ENCODE measurements at places on chromosomes 2 and 18. TPM values are rescaled to one million over a fixed set of nuclear protein-coding genes. Genes with fewer than 3 reads are reported as not detected.

Gene FOXI3
- total RNA-seq = not detected

Gene IL36A
- not detected for total RNA-seq

Gene CCDC178
- total RNA-seq = 3.2 TPM

Gene UGT1A4
- not detected for total RNA-seq

Gene CRYGC
- 1.3 TPM for total RNA-seq

Gene REG1B
- not detected for total RNA-seq

Gene AQP4
- 8.4 TPM for total RNA-seq

Gene TNP1
- total RNA-seq = not detected

Gene ANKRD30B
- not detected for total RNA-seq

Gene KCNE4
- total RNA-seq = 1.0 TPM

Gene APOB
- 0.91 TPM for total RNA-seq

GRCh38 chr2:25651066-25651465, 22.3 kb downstream of the DTNB start:
- DNase-seq = no peak

GRCh38 chr2:235430366-235431083, 63.3 kb upstream of the AGAP1 start:
- DNase-seq = no peak

DNA sequence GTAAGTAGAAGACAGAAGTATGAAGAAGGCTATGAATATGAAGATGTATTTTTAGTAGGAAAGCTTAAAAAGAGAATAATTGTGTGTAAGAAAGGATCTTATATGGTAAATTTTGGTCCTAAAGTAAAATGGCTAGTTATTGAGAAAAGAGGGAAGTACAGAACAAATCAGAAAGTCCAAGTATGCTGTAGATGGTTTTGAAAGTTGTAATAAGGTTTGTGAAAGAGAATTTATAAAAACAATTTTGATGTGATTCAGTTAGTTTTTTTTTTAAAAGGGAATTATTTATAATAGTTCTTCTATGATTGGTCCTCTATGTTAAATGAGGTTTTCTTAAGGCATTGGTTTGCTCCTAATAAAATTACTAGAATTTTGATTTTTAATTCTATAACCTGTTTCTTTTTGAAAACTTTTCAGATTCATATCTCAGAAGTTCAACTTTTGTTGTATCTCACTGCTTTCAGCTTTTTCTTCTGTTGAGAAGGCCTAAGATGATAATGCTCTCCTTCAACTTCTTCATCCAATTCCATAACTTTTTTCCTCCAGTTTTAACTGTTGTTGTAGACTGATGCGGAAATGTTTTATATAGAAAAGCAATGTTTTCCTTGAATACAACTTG, 322.7 kb downstream of the NOL4 start:
- DNase-seq = no peak

GRCh38 chr2:102185347-102185746, 1.5 kb upstream of the IL1RL2 start:
- no peak for DNase-seq

- no peak for DNase-seq
Observed at GRCh38 chr2:17661460-17661859, 92.2 kb downstream of the SMC6 start.

GRCh38 chr2:137842430-137842829, 121.8 kb upstream of the HNMT start:
- no peak for DNase-seq

DNA sequence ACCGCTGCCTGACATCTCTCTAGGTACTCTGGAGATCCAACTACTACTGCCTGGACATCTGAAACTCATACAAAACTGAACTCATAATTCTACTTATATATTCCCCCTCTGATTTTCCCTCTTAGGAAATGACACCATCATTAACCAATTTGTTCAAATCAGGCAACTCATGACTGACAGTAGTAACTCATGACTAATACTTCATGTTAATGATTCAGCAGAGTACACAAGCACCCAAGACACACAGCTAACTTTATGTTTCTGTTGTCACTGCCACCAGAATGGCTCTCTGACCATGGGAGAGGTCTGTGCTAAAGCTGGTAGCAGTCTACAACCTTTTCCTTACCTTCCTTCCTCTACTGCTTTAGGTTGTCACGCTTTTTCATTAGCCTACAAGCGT, 91.1 kb downstream of the ITSN2 start:
- no peak for DNase-seq

GRCh38 chr18:34223893-34224422, 755 bp downstream of the NOL4 start:
- DNase-seq = no peak

- no peak for DNase-seq
Observed at GRCh38 chr2:63408530-63408929, 179.7 kb downstream of the WDPCP start.

DNA sequence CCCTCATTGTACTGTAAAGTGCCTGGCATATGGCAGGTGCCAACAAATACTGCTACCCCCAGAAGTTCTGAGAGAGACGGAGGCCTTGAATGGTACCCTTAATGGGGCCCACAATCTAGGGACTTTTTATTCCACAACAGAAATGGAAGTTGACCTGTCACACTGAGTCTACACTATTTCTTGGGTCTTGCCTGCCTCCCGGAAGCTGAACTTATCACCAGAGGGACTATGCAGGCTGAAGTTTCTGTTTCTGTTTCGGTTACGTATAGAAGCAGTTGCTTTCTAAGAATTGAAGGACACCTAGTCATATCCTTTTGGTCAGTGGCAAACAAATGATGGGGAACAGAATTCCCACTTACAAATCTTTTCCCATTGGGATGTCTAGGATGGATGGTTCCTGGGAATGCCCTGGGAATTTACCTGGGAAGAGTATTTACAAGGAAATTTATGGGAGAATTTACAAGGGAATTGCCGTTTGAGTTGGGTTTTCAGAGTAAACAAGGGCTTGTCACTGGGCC, 74.2 kb downstream of the HS1BP3 start:
- DNase-seq = no peak

DNA sequence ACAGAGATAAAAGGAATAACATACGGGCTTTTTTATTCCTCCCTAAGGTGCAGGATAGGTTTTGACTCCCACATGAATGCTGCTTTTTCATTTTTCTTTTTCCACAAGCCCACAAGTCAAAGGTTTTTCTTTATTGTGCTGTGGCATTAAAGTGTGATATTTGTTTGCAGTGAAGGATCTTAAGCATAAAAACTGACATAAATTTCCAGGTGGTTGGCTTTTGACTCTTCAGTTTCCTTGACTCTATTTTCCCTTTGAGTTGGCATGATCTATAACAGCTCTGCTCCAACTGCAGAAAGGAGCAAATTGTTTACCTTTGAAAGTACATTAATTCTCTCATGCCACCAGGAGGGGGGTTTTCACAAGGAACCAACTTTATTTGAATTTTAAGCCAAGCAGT, 326.2 kb upstream of the FAM98A start:
- DNase-seq = no peak

DNA sequence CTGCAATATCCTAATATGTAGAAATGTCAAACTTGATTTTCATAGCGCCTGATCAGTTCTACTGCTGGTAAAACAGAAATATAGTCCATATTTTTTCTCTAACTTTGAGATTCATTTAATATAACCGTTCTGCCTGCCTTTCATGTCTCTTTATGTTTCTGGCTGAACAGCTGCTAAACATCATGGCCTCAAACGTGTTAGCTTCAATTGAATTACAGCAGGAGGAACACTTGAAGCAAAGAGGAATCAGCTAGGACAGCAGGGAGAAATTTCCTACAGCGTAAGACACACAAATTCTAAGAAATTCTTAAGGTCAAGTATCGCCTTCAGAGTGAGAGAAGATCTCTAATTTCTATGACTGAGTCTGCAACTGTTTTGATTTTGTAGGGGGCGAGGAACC, 433.2 kb downstream of the FBXO15 start:
- no peak for DNase-seq

DNA sequence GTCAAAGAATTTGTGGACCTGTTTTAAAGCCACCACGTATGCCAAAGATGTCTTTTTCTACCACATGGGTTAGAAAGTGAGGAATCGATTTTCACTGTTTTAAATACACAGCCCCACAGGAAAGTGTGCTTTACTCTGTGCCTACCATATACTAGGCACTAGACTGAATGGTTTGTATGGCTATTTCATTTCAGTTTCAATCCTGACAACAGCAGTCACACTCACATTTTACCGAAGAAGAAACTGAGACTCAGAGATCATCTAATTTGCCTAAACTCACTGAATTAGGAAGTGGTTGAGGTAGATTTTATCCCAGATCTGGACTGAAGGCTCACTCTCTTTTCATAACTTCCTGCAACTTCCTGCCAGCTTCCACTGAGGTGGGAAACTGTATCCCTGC, 176.4 kb downstream of the ALK start:
- no peak for DNase-seq

DNA sequence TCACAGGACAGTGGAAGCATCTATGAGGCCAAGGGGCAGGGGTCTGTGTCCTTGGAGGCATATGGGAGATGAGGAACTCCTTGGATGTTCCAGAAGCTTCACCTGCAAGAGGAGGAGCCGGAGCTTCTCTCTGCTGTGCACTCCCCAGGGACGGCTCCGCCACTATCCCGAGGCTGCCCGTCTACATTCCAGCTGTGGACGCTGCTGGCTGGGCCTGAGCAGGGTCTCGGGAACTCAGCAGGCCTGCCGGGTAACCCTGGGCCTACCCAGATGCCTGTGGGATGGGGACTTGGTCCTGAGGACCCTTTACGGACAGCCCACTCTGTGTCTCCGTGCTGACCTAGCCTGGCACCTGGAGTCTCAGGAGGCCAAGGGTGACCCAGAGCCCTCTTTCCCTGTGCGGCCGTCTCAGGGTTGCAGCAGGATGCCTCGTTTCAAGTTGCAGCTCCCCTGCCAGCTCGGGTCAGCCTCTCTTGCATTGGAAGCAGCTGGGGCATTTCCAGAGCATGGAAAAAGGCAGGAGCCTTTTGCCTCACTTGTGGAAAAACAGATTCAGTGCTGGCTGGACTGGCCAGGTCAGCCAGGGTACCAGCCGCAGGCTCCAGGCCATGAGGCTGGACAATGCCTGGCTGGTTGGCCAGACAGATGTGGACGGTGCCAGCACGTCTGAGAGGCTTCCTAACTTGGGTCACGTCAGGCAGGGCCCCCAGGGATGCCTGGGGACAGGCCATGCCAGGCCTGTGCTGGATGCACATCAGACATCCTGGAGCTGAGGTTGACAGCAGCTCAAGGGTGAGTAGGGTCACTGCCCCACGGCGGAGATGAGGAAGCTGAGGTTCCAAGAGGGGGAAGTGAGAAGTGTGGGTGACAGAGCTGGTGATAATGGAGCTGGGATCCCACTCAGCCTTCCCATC, 41.5 kb downstream of the SCTR start:
- DNase-seq = no peak

DNA sequence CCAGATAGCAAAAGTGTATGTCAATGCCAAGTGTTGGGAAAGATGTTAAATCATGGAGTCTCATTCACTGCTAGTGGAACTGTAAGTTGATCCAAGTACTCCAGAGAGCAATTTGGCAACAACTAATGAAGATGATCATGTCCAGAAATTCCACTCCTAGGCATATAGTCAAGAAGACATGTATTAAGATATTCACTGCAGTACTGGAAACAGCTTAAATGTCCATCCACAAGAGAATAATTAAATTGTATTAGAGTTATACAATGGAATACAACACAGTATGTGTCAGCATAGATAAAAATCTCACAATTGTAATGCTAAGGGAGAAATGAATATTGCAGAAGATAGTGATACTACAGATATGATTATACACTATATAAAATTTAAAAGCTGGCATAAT, 15.2 kb upstream of the LBH start:
- no peak for DNase-seq

DNA sequence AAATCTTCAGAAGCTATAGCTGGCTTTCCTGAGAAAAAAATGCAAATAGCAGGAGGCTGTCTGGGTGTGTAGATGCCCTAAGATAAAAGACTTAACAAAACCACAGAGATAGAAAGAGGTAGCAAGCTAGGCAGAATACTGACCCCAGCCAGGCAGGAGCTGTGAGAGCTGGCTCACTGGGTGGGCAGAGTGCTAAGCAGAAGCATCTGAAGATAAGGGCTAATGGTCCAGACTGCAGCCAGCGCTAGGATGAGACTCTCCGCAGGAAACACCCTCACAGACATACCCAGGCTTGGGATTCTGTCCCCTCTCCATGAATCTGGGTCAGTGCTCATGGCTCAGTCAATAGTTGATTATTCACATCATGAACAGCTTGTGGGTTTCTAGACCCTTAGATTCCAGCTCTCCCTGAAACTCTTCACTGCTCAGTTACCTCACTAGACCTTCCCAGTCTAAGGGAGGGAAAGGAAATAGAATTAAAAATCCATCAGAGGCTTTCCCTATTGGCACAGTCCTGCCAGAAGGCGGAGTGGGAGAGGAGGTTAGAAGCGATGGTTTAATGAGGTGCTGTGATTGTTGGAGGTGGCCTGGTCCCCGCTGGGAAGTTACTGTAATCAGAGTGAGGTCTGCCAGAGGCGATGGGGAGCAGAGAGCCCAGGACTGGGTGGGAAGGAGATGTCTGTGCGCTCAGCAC, 21.4 kb upstream of the CCBE1 start:
- DNase-seq = no peak

DNA sequence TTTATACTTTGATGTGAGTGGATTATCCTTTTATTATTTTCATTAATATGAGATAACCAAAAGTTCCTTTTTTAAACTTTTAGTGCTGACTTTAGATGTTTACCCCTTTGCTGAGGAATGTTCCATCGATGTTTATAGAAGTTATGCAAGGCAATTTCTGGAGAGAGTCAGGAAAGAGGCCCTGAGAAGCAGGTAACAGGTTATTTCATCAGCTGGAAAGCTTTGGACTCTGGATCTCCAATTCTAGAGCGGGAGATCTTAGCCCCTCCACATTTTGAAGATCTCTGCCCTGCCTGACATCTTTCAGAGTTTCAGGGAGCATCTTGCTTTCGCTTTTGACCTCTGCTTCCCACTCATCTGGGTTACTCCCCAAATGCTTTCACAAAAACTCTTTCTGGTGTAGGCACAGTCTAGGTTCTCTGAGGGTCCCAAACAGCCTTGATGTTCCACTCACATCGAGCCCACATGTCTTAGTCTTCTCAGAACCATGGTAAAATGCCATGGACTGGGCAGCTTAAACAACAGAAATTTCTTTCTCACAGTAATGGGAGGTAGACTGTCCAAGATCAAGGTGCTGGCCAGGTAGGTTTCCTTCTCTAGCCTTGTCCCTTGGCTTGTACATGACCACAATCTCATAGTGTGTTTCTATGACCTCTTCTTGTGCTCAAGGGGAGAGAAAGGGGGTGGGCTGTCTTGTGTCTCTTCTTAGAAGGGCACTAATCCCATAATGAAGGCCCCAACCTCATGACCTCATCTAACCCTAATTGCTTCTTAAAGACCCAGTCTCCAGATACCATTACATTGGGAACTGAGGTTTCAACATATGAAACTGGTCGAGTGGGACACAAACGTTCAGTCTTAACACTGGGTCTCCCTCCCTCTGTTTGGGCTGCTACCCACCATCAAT, 87.1 kb downstream of the DOK6 start:
- DNase-seq = no peak

- peak; percentile 70 for DNase-seq
Observed at GRCh38 chr2:177242121-177242987, 22.2 kb downstream of the NFE2L2 start.

DNA sequence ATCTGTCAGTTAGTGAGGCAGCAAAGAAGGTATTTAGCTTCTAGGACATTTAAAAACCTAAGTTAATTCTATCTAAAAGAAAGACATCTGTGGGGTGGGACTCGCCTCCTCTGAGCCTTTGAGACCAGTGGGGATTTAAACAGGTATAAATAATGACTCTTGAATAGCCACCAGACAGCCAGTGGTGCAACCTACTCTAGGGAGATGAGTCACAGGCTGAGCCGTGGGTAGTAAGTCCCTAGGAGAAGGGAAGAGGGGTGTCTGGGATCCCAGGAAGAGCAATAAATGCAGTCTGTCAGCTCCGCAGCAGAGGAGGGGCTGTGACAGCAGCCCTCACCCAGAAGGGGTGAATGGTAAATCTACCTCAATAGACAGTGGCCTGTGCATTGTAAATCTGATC, 43.1 kb upstream of the GALNT3 start:
- DNase-seq = no peak
